ENCODE measurements at places on chromosomes 3 and 15. TPM values are rescaled to one million over a fixed set of nuclear protein-coding genes. Genes with fewer than 3 reads are reported as not detected.

Gene ANKRD63
- 0.32 TPM for polyA plus RNA-seq

Gene KNL1
- polyA plus RNA-seq, result 7.5 TPM

Gene TM4SF1
- 29.0 TPM for polyA plus RNA-seq

Gene BLM
- 4.8 TPM for polyA plus RNA-seq

Gene TLR9
- 0.44 TPM for polyA plus RNA-seq

DNA sequence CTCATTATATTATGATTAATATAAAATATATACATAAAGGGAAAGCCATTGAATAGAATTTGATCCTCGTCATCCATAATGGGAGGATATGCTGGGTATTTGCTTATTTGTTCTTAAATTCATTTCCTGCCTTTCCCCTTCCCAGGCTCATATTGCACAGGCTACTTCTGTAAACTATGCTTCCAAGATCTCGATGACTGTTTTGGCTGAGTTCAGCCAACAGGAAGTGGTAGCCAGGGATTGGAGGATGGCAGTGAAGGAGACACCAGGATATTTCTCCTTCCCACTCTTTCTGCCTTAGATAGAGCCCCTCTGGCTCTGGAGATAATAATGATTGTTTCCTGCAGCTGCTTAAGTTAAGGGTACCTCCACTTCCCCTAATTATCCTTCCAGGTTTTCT lies 44.3 kb upstream of the DYNC1LI1 start:
- no peak for DNase-seq

GRCh38 chr3:46380471-46381221 lies 9.9 kb downstream of the CCR5 start:
- DNase-seq, result no peak

DNA sequence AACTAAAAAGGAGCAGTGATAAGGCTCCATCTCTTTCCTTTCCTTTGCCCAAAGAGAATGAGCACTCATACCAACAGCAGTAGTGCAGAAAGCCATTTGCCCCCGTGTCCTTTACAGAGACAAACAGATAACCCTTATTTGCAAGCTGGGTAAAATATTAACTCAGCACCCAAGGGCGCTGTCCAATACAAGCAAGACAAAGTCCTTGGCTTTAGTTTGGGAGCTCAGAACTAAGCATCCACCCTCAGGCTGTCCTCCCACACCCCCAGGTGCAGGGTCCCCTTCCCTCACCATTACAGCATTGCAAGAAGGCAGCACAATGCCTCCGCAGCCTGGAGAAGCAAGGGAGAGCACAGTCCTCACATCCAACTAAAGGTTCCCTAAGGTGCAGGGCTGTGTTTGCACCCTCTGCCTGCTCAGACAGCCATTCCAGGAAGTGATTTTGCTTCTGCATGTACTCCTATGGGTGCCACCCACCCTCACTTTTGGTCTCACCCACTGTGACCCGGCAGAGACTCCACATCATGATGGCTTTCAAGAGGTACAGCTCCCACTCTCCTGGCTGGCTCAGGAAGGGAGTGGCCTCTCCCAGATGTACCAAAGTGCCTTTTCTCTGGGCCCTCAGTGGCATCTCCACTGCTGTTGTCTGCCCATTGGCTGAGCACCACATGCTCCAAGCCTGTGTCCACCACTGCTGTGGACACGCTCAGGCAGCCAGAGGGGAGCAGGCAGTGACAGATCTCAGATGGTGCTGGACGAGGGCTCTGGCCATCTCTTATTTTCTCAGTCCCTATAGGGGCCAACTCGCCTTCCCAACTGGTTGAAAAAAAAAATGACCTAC lies 34.1 kb upstream of the HES1 start:
- DNase-seq, result no peak

DNA sequence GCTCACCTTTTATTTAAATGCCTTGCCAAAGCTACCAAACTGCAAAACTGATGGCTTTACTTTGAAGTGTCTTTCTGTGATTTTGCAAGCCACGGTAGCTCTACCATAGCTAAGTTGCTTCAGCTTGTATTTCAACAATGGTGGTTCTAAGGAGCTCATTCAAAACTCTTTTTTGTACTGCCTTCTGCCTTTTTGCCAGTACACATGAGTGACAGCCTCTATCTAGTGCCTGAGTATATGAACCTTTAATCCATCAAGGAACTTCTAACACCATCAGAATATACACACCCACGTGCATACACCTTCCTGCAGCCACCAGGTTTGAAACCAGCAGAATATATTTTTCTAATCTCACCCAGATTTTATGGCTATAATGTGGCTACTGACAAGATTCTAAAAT lies 10.4 kb upstream of the NR2F2 start:
- DNase-seq, result no peak

GRCh38 chr3:38782148-38782547 lies 33.9 kb downstream of the SCN10A start:
- no peak for DNase-seq

- DNase-seq, result no peak
Observed at GRCh38 chr15:44729408-44730127, 6.8 kb upstream of the TRIM69 start.

- no peak for DNase-seq
Observed at GRCh38 chr15:70513819-70514218, 249.5 kb downstream of the UACA start.

- DNase-seq, result no peak
Observed at GRCh38 chr3:33318710-33319380, 41.6 kb downstream of the FBXL2 start.

DNA sequence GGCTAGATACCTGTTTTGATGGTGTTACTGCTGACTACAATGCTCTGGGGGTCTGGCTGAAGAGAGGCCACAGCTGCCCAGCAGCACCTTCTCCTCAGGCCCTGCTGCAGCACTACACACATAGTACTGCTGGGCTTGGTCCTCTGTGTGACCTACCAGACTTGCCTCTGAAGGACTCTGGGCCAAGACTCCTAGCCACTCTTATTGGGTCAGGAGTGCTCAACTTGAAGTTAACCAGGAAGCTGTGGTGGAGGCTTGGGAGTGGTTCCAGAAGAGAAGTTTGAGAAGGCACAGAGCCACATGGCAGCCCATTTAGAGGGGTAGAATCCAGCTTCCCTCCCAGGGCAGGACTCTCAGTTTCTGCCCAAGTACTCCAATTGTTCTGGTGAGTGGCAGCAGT lies 16.6 kb downstream of the ELP6 start:
- DNase-seq, result no peak

DNA sequence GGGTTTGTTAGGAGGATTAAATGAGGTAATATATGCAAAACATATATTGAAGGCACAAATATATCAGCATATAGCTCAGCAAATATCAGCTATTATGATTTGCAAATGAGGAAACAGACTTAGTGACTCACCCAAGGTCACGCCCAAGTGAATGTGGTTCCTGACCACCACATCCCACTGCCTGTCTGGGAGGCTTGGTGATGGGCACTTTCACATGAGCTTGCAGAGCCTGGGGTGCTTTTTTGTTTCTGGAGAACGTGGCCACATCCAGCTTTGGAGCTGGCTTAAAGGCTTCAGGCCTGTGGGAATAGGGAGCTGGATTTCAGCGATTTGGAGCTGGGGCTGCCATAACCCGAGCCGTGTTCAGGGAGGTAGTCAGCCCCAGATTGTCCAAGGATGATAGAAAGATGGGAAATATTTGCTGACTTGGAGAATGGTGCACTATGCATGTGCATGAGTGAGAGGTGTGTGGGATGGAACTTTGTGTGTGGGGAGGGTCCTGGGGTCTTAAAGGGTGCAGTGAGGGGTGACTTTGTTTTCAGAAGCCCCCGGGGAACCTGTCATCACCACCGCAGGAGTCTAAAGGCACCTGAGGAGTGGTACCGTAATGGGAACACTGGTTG lies 12.0 kb upstream of the FGD5 start:
- no peak for DNase-seq

GRCh38 chr3:16509721-16510619 lies 3.5 kb downstream of the RFTN1 start:
- DNase-seq, result no peak

DNA sequence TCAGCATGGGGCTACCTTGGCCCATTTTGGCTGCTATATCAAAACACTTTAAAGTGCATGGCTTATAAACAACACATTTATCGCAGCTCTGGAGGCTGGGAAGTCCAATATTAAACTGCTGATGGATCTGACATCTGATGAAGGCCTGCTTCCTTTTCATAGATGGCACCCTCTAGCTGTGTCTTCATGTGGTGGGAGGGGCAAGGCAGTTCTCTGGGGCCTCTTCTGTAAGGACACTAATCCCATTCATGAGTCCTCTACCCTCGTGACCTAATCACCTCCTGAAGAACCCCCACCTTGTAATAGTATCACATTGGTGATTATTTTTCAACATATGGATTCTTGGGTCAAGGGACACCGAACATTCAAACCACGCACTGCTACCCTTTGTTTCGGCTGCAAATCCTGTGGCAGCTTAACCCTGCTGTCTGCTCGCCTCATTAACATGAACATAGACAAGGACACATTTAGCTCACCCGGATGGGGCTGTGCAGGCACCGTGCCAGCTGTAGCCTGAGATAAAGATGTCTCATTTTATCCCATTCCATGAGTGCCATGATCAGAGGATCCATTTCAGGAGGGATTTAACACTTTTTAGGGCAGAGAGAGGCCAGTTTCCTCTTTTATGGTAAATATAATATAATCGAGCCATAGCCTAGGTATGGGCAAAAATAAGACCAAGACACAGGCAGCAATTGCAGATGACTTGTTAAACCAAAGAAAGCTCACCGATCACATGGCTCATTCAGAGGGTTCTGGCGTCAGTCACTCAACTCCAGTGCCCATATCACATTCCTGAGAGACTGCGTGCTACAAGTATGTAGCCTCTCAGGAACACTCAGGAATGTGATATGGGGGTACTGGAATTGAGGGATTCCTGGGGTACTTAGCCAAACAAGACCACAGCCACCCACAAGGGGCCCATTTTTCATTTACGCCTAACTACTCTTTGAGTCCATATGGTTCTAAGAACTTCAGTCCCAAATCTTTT lies 251.1 kb upstream of the ST8SIA2 start:
- DNase-seq, result no peak
